ENCODE measurements at places on chromosomes 4 and X.

DNA sequence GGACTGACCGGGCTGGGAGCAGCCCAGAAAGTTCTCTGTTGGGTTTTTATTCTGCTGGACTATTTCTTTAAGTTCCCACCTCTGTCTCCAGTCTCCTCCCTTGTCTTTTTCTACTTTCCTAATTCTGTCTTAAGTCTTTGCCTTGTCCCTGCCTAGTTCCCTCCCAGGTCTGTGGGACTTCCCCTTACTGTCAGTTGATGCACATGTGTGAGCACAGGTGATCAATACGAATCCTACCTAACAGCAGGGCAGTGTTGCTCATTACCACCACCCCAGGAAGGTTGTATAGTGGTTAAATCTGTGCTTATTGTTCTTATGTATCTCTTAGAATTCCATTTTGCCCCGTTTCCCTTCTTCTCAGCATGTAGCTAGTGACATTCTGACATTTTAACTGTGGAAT, 62.1 kb downstream of the GALNTL6 start:
- no peak for DNase-seq

DNA sequence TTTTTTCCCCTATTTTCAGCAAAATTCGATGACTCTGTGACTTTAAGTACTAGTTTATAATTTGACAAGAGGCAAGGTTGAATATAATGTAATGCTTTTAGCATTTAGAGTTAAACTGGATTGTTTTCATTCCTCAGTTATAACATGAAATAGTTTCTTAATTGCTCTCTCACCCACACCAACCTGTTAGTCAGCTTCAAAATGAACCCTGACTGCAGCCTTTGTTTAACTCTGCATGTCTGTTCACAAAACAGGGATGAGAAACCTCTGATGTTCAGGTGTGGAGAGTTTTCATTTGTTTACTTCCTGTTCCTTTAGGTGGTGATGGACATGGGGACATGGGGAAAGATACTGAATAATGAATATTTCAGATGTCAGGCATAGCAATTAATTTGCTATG, 49.9 kb upstream of the MND1 start:
- no peak for DNase-seq

DNA sequence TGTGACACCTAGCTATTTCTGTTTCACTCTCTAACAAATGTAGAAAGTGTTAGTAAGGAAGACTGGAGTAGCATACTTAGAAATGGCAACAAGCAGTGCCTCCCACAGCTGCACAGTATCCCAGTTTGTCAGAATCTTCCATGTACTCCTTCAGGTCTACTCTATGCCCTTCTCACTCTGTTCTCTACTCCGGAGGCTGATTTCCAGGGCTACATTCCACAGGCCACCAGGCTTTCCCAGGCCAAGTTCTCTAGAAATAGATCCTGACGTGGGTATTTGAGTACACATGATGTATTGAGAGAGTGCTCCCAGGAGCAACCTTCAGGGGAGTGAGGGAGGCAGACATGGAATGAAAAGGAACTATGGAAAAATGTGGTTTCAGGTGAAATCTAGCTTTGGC, 177.3 kb upstream of the GK2 start:
- DNase-seq: no peak

DNA sequence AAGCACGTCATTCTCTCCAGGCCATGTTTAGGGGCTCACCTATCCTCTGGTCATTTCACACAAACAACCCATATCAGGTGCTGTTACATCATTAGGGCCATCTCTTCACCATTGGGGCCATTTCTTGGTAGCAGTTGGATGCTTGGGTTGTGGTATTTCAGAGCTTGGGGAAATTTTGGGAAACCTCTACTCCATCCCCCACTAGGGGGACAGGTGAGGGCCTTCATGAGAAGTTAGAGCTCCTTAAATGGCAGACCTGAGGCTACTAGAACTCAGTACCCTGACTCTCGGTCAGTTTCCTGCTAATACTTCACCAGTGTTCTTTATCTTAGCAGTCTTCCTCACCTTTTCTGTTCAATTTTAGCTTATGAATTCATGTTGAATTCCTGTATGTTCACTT, 50.2 kb downstream of the ZNF827 start:
- DNase-seq: no peak

- no peak for DNase-seq
Observed at GRCh38 chr4:75007891-75008290, 75.0 kb downstream of the PARM1 start.

DNA sequence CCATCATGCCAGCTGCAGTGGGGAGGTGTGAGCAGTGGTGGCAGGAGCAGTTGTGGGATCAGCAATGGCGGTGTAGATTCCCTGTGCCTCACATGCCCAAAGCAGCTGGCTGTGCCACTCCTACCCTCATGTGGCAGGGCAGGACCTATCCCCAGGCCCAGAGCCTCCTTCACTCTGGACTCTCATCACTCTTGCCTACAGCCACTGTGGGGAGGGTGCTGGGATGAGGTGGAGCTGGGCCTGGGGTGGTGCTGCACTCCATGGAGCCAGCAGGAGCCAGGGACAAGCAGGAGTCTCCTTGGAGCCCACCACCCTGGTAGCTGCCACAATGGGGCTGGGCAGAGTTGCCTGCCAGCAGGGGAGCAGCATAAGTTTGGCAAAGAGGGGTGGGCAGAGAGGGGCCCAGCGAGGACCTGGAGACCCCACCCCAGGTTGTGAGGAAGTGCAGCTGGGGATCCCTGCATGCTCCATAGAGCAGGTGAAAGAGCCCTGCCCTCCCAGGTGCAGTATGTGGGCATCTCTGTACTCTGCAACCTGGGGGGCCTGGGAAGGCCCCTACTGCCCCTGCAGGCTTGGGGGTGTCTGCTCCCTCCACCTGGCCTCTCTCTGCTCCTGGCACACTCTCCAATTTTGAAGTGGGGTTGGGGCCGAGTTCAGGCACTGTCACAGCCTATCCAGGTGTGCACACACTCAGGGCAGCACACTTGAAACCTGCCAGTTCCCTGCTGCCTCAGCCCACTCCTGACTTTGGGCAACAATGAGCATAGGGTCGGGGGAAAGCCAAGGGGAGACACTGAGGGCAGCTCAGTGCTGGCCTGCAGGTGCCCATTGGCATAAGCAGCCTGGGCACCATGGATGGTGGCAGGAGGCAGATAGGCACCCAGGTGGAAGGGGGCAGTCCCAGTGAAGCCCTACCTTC, 74.0 kb upstream of the INTU start:
- DNase-seq: no peak

GRCh38 chrX:145405012-145405411, 157.7 kb downstream of the SPANXN1 start:
- no peak for DNase-seq

- no peak for DNase-seq
Observed at GRCh38 chr4:123167931-123168330, 228.7 kb upstream of the SPRY1 start.

DNA sequence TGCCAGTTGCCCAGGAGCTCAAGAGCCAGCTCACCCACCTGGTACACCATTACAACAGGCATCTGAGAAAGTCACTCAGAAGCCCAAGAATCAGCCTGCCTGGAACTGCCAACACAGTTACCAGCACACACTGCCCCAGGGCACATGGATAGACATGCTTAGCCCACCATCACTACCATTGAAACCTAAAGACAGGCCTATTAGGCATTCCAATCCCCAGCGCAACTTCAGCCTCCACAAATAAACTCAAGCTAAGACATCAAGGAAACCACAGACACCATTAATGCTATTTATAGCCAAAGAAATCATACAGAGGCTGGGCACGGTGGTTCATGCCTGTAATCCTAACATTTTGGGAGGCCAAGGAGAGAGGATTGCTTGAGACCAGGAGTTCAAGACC, 42.3 kb downstream of the ATRX start:
- DNase-seq: no peak
